Gastrocnemius medialis (tissue), 4 donors: ENCODE measurements at places on chromosomes 13 and 19.

DNA sequence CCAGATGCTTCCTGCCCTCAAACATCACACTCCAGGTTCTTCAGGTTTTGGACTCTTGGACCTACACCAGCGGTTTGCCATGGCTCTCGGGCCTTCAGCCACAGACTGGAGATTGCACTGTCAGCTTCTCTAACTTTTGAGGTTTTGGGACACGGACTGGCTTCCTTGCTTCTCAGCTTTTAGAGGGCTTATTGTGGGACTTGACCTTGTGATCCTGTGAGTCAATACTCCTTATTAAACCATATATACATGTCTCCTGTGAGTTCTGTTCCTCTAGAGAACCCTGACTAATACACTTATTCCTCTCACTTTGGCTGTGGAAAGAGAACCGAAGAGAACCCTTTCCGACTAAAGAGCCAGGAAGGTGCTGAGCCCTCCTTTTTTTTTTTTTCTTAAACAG is 53.6 kb downstream of the LMO7 start:
- no peak for DNase-seq

DNA sequence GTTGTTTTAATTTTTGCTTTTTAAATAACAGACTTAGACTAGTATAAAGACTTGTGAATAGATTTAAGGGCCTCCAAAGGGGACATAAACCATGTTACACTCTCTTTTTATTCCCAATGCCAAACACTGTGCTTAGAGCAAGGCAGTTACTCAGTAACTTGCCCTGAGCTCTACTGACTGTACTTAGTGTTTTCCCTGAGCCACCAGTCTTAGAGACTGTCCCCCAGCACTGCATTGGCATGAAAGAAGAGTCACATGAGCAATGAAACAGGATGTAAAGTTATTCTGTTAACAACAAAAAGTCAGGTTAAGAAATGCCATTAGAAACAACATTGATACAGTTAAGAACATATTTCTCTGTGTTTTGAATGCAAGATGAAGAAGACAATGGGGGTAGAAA is 187.9 kb downstream of the TBC1D4 start:
- no peak for DNase-seq

- no peak for DNase-seq
These were observed 29.7 kb downstream of the NKPD1 start for GRCh38 chr19:45130888-45131615.

GRCh38 chr19:35008891-35009341 is 8.8 kb downstream of the GRAMD1A start:
- DNase-seq = no peak

- peak; percentile 63 for DNase-seq
These were observed 6.0 kb upstream of the BCL3 start for GRCh38 chr19:44742330-44743061.

GRCh38 chr19:15551293-15552004 is 43.1 kb downstream of the CYP4F22 start:
- DNase-seq = no peak

DNA sequence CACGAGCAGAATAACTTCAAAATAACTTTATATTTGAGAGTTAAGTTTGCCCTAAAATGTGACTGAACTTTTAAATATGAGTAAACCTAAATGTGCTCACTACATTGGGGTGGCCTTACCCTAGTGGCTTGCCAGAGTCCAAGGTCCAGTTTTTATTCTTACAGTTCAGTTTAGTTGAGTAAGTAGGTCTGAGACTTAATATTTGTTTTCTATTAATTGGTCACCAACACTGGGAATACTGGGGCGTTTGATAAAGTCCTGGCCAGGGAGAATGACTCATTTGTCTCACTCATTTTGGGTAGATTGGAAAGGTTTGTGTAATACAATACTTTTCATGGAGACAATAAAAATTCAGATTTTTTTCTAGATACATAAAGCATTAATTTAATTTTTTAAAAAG is 127.8 kb upstream of the SPATA13 start:
- DNase-seq = no peak

DNA sequence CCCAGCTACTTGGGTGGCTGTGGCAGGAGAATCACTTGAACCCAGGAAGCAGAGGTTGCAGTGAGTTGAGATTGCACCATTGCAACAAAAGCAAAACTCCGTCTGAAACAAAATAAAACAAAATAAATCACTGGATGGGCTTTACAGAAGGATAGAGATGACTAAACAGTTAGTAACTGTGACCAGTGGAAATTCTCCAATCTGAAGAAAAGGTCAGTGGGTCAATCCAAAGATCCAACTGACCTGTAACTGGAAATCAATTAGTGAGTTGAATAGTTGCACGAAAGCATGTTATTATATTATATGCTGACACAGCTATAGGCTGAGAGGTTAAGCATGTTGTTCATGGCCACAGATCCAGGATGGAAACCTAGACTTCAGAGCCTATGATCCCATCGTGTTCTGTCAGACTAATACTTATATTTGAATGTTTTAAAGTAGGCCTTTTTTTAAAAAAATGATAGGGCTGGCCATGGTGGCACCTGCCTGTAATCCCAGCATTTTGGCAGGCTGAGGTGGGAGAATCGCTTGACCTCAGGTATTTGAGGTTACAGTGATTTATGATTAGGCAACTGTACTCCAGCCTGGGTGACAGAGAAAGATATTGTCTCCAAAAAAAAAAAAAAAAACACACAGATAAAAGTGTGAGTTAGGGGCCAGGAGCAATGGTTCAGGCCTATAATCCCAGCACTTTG is 1.4 kb downstream of the ECH1 start:
- no peak for DNase-seq

DNA sequence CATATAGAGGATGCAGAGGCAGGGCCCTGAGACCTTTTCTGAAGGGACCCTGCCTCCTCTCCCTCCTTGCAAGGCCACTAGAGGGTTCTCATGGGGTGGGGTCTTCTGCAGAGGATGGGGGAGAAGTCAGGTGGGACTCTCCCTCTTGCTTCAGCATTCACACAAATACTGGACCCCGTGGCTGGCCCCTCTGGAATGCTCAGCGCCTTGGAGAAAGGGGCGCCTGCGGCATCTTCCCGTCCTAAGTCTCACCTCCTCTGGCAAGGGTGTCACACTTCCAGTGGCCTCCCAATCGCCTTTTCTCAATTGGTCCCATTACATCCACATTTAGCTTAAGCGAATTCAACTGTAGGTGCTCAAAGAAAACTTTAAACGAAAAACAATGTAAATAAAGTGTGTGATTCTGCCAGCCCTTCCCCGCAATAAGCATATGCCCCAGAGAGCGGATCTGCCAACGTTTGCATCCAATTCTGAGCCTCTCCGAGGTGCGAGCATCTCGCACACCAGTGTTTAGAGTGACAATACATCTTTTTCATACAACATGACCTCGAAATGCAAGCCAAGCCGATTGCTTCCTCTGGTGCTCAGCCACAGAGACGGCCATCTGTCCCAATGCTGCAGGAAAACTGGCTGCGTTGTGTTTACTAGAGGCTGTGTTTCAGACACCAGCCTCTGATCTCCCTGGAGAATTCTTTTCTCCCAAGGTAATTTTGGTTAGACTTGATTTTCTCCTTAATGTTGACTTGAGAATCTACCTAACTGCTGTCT is 69.1 kb upstream of the WASF3 start:
- no peak for DNase-seq

- DNase-seq = peak; percentile 66
These were observed 19.0 kb downstream of the MRPS12 start for GRCh38 chr19:38949580-38950367.

- no peak for DNase-seq
These were observed 389.9 kb upstream of the PCDH9 start for GRCh38 chr13:67619995-67620380.

- no peak for DNase-seq
These were observed 11.7 kb upstream of the SOX1 start for GRCh38 chr13:112055036-112055914.

DNA sequence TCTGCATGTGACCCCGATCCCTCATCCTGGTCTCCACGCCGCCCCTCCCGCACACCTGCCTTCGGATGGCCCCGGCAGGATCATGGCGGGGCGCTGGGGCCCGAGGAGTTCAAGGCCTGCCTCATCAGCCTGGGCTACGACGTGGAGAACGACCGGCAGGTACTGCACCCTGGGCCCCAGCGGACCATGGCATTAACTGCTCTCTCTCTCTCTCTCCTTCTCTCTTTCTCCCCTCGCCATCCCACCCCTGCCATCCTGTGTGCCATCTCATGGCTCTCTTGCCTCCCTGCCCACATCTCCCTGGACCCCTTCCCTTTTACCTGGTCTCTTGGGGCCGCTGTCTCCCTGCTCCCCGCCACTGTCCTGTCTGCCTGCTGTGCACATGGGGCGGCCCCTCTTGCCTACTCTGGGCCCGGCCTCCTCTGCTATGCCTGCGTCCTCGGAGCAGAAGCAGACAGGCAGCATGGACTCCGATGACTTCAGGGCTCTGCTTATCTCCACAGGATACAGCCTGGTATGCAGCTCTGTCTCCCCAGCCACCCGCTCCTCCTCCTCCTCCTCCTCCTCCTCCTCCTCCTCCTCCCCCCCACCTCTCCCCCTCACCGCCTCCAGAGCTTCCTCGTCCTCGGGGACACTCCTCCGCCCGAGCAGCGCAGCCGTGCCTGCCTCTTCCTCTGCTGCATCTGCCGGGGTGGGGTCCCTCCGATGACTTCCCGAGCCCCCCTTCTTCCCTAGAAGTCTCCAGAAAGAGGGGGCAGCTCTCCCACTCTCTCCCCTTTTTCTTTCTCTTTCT is 16.2 kb downstream of the CAPN12 start:
- no peak for DNase-seq

- DNase-seq = no peak
These were observed 33.4 kb downstream of the CAB39L start for GRCh38 chr13:49410477-49410876.

GRCh38 chr19:12841094-12841493 is 2.8 kb downstream of the MAST1 start:
- no peak for DNase-seq

GRCh38 chr19:33429891-33430673 is 56.6 kb downstream of the CEBPG start:
- DNase-seq = no peak

- no peak for DNase-seq
These were observed 29.6 kb downstream of the ADPRHL1 start for GRCh38 chr13:113423520-113424163.

GRCh38 chr13:64958106-64958505 is 2272.0 kb downstream of the PCDH9 start:
- DNase-seq = no peak

- no peak for DNase-seq
These were observed 18.1 kb downstream of the DNAJC15 start for GRCh38 chr13:43041369-43041921.

DNA sequence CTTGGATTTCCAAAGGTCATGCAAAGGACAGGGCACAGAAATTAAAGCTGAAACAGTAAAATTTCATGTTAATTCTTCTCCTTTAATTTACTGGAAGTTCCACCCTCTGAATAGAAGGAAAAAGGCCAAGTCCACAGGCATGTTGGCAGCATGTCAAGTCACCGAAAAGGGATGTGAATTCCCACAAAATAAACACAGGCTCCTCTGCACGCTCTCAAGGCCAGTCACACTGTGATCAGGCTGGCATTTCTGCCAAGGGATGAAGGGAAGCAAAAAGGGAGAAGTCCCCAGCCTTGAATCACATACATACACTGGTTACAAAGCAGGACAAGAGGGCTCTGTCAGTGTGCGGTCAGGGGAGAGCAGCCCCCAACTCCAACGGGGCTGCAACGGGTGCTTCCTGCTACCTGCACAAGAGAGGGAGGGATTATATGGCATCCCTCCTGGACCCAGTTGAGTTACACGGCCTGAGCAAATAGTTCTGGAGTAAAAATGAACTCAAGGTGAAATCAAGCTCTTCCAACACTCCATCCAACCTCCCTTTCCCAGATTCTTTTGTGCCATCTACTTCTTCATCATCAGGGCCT is 6.9 kb downstream of the DCLK1 start:
- DNase-seq = no peak
